Activated CD4-positive, alpha-beta T cell treated with anti-CD3 and anti-CD28 coated beads for 4 hours (primary cell): ENCODE measurements at places on chromosomes 5 and 9.

GRCh38 chr5:9761706-9762105 is 131.6 kb upstream of the TAS2R1 start:
- DNase-seq: no peak

- no peak for DNase-seq
Measured at GRCh38 chr9:23823986-23824829, 1.8 kb downstream of the ELAVL2 start.

DNA sequence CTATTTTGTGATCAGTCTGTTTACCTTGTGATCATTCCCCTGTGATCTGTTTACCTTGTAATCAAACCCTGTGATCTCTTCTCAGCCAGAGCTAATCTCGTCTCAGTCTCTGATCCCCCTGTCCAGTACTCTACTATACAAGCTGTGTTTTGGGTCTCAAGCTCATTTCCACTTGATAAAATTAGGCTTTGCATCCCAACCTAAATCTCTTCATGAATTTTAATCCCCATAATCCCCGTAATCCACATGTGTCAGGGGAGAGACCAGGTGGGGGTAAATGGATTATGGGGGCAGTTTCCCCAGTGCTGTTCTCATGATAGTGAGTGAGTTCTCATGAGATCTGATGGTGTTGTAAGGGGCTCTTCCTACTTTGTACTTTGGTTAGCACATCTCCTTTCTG is 157.2 kb downstream of the PRR16 start:
- no peak for DNase-seq

GRCh38 chr5:152622628-152623027 is 217.5 kb upstream of the NMUR2 start:
- no peak for DNase-seq

DNA sequence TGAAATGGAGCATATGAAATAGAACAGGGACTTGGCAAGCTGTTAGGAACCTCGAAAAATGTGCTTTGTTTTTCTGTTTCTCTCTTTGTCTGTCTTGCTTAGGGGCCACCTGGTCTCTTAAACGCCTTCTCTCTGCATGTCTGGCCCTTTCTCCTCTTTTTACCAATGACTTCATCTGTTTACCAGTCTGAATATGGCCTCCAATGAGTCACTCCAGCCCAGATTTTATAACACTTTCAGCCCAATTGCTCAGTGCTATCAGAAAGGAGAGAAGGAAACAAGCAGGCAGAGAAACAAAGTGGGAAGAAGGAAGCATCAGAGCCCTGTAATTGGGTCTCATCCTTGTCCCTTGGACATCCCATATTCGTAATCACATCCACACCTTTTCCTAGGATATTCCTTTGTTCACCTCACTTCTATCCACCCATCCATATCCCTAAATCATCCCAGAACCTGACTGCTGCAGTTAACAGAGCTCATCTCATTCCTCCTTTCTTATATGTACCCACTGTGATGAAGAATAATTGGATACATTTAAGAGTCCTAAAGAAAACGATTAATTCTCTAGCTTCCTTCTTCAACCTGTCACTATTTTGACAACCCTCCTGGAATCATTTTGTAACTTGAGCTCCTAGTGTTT is 151.8 kb upstream of the GPR151 start:
- DNase-seq: no peak

- DNase-seq: no peak
Measured at GRCh38 chr5:175922192-175922885, 45.8 kb downstream of the THOC3 start.

DNA sequence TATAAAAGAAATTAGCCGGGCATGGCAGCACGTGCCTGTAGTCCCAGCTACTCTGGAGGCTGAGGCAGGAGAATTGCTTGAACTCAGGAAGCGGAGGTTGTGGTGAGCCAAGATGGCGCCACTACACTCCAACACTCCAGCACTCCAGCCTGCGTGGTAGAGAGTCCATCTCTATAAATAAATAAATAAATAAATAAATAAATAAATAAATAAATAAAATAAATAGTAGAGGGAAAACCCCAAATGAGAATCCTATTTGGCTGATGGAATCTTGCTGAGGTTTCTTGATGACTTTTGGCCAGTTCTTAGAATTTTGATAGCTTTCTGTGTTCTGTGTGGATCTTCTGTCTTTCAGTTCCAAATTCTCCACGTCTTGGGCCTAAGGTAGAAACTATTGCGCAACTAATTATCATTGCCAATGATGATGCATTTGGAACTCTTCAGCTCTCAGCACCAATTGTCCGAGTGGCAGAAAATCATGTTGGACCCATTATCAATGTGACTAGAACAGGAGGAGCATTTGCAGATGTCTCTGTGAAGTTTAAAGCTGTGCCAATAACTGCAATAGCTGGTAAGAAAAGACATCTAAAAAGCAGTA is 126.9 kb downstream of the ADGRV1 start:
- no peak for DNase-seq

- no peak for DNase-seq
Measured at GRCh38 chr9:121561385-121562222, 62.0 kb upstream of the GGTA1 start.

- no peak for DNase-seq
Measured at GRCh38 chr5:143594902-143595818, 191.7 kb upstream of the NR3C1 start.

- DNase-seq: no peak
Measured at GRCh38 chr5:145946112-145946861, 9.9 kb downstream of the SH3RF2 start.

GRCh38 chr9:14170392-14170931 is 143.5 kb downstream of the NFIB start:
- no peak for DNase-seq

- no peak for DNase-seq
Measured at GRCh38 chr5:139634028-139634325, 14.2 kb upstream of the CXXC5 start.

GRCh38 chr5:123819833-123820232 is 307.9 kb downstream of the CSNK1G3 start:
- no peak for DNase-seq

DNA sequence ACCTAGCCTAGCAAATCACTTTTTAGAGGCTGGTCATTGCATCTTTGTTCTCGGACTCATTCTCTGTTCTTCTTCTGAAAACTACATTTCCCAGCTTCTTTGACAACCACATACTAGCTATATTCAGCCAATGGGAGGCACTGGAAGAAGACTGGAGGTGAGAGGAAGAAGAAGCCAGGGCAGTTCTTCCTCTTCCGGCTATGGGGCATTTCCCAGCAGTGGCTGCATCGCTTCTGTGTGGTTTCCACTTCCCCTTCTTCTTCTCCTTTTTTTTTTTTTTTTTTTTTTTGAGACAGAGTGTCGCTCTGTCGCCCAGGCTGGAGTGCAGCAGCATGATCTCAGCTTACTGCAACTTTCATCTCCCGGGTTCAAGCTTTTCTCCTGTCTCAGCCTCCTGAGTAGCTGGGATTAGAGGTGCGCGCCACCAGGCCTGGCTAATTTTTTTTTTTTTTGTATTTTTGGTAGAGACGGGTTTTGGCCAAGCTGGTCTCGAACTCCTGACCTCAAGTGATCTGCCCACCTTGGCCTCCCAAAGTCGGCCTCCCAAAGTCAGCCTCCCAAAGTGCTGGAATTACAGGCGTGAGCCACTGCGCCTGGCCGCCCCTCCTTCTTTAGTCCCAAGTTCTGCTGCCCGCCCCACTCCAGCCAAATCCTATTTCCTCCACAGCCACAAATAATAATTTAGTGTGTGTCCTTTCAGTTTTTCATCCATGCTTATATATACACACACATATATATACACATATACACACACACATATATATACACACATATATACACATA is 6.9 kb upstream of the UBAP1 start:
- DNase-seq: peak; percentile 29

GRCh38 chr5:139711906-139712224 is 63.7 kb downstream of the CXXC5 start:
- DNase-seq: no peak

DNA sequence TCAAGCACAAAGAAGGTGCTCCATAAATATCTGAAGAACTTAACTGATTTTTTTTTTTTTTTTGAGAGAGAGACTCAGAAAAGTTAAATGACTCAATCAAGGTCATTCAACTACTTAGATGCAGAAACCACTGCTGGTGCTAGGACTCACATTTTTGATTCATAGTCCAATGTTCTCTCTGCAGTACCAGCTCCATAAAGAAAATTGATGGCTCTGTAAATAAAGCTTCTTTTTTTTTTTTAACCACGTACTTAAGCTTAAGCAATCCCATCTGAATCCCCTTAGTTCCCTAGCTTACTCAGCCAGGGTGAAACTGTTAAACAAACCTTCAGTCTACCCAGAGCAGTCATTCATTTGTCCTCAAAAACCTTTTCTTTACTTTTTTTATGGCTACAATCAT is 657.0 kb upstream of the WWC1 start:
- no peak for DNase-seq

DNA sequence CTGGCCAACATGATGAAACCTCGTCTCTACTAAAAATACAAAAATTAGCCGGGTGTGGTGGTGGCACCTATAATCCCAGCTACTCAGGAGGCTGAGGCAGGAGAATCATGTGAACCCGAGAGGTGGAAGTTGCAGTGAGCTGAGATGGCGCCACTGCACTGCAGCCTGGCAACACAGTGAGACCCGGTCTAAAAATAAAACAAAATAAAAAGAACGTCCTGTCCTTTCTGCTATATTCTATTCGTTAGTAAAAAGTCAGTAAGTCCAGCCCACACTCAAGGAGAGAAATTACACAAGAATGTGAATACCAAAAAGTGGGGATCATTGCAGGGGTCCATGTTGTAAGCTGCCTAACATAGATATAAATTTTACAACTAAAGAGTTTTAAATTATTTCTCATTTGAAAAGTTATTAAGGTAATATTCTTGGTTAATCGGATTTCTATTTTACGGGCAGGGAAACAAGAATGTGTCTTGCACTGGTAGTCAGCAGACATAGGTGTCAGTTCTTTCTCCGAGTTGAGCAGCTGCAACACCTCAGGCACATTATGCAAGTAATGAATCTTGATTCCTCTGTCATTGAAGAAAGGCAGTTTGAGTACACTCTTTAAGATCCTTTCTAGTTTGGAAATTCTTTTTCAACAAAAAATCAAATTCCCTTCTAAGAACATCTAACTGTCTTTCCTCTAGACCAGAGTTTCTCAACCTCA is 24.5 kb downstream of the NMUR2 start:
- DNase-seq: no peak

- DNase-seq: no peak
Measured at GRCh38 chr9:76552181-76552580, 93.2 kb downstream of the GCNT1 start.

- DNase-seq: no peak
Measured at GRCh38 chr5:56685503-56686217, 129.7 kb upstream of the MAP3K1 start.

- no peak for DNase-seq
Measured at GRCh38 chr5:82820961-82821845, 256.0 kb downstream of the TMEM167A start.

DNA sequence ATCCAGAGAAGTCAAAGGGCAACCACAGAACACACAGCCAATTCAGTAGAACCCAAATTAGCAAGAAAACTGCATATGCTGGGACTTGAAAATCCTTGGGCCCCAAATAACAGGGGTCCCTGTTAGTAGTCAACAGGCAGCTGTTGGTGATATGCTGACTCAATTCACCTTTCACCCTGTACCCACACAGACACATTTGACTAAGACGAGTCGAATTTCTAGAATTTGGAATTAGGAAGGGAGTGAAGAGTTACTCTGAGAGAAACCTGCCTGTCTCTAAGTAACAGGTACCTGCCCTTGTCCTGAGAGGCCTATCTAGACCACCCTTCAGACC is 821 bp upstream of the VCP start:
- no peak for DNase-seq

DNA sequence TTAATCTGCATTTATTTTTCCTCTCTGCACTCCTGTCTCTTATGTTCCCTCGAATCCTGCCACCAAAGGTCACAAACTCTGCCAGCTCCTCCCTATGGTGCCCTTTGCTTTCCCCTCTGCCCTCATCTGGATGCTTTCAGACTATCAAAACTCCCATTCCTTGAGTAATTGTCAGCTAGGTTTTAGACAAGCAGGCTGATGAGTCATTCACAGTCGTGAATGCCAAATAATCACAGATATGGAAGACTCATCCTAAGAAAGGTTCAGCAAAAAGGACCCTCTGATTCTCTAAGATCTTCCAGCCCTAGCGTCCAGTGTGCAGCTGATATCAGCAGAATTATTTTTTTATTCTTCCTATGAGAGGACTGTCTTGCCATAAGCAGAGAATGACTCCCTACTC is 104.5 kb upstream of the NUDT12 start:
- DNase-seq: no peak

DNA sequence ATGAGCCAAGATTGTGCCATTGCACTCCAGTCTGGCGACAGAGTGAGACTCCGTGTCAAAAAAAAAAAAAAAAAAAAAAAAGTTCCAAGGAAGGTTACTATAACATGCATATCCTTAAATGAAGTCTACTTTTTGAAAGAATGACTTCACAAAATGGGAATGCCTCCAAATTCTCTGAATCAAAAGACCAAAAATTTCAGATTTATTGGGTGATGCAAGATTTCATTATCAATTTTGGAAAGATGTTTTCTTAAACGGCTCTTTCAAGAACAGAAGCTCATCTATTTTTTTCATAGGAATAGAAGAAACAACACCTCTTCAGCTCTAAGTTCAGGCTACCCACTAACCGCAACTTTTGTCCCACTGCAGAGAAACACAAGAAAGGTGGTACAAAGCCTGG is 69.9 kb downstream of the AUH start:
- no peak for DNase-seq

GRCh38 chr5:79236970-79237739 is 1.2 kb downstream of the JMY start:
- peak; percentile 25 for DNase-seq

DNA sequence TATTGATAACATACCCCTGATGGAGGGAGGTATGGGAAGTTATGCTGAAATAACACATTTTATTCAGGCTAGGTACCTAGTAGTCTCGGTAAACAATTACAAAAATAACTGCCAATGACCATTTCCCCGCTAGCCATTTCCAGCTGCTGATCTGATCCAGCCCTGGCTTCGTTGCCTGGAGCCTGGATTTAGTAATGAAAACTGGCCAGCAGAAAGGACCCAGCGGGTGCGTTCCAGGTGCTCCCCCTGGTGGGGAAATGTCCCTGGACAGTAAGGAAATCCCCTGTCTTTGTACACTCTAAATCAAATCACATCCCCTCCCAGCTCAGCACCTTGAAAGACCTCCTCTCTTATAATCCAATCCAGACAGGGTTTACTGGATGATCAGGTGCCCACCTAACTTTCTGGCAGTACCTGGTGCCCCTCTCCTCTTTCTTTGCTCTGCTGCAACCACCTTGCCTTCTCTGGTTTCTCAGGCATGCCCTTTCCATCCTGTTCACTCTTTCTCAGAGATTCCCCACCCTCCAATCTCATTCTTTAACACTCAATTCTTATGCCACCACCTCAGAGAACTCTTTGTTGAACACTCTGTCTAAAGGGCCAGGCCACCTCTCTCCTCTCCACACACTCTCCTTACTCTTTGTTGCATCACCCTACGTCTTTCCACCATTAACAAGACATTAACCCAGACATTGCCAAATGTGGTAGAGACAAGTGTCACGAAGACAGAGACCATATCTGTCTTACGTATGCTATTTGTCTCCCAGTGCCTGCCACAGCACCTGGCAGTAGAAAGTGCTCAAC is 50.1 kb upstream of the SMAD5 start:
- peak; percentile 29 for DNase-seq
